Islet precursor cell (in vitro differentiated cells): ENCODE measurements at places on chromosomes 7 and 10.

DNA sequence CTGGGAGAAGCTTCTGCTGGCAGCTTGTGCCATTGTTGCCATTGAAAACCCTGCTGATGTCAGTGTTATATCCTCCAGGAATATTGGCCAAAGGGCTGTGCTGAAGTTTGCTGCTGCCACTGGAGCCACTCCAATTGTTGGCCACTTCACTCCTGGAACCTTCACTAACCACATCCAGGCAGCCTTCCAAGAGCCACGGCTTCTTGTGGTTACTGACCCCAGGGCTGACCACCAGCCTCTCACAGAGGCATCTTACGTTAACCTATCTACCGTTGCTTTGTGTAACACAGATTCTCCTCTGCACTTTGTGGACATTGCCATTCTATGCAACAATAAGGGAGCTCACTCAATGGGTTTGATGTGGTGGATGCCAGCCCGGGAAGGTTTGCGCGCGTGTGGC is 220.7 kb downstream of the ADK start:
- DNase-seq = no peak

DNA sequence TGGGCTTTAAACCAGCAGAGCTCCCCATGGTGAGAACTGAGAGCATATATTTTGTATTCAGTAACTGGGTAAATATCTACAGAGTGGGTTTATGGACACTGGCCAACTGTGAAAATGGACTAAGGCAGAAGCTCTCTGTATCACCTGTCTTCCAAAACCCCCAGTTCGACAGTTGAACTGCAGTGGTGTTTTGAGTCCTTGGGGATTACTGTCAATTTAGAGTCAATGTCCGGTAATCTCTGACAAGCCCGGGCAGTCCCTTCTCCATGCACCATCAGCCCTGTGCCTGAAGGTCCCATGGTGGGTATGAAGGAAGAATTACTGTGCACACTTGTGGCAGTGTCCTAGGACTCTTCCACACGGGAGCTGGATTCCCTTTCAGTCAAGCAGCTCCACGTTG is 235.0 kb downstream of the CCSER2 start:
- no peak for DNase-seq

DNA sequence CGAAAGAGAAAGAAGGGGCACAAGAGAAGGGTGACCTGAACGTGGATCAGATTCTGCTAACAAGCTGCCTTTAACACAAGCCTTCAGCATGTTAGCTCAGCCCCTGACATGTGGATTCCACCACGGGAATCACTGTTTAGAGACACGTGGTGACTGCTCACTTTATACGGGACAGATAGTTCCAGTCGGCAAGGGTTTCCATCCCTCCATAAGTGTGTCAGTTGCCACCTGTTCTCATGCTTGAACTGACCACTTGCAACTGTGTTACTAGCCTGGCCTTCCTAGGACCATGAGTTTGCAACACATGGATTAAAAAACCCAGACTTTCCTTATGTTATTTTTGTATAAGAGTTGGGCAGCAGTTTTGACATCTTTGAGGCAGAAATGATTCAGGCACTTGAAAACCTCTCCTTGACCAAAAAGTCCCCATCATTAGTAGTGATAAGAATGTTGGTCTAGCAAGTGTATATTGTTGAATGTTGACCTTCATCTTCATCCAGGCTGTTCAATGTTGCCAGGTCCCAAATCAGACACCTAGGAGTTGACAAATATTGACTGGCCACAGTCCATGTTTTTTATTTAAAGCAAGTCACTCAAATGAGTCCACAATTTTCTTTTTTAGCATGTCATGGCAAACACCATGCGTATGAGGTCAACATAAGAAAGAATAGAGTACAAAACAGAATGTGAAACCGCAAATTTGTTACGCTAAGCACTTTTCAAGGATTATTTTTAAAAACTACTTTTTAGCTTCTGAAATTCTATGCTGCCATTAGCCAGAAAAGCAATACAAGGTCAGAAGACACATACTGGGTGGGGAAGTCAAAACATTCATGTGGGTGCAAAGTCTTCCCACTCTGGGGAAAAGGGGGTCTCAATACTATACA is 101.6 kb downstream of the ABLIM1 start:
- DNase-seq = no peak

DNA sequence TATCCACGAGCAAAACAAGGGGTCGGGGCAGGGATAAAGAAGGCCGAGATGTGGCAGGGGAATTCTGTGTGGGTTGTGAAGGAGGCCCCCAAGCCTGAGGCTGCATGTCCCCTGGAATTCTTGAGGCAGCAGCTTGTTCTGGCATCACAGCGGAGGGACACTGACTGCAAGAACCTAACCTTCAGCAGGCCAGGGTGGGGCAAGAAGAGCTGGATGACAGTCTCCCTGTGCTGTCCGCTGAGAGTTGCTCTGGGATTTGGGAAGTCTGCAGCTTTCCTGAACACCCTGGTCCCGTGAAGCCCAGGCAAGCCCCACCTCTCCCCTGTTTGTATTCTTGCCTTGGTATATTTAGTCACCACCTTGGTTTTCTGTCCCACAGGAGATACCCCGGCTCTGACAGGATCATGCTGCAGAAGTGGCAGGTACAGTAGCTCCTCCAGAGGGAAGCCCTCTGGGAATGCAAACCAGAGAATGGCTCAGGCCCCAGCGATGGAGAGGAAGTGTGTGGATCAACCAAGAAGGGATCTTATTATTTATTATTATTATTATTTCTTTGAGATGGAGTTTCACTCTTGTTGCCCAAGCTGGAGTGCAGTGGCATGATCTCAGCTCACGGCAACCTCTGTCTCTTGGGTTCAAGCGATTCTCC is 1.9 kb upstream of the LRRC18 start:
- DNase-seq = peak; percentile 31

- no peak for DNase-seq
These were observed 59.1 kb upstream of the COL1A2 start for GRCh38 chr7:94335586-94335985.

DNA sequence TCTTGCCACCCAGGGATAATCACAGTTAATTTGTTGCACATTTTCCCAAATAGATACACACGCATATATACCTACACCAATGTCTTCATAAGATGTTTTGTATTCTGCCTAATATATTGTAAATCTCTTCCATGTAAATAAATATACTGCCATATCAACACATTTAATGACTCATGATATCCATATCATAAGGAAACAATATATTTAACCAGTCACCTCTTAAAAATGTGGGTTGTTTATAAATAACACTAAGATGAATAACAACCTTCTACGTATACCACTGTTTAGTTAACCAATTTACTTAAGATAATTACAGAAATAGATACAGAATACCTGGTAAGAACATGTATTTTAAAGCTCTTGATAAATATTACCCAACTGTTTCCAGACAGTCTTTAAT is 38.2 kb downstream of the ELAPOR2 start:
- DNase-seq = no peak

DNA sequence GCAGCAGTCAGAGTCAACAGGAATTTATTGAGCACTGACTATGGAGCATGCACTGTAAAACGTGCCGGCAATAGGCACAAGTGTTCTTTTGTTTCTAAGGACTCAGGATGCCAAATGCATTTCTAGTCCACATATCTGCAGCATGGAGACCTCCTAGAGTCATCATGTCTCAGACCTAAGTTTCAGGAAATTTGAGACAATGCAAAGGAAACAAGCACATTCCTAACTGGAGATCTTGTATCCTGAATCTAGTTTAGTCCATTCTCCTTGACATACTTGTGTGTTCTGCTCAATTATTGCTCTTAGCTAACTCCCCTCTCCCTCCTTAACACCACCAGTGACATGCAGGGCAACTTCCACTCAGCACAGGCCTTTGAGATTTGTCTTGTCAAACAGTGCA is 173.2 kb downstream of the ZNF438 start:
- DNase-seq = no peak

GRCh38 chr10:50224330-50224952 is 26.9 kb downstream of the ASAH2 start:
- peak; percentile 63 for DNase-seq

GRCh38 chr7:87225696-87226095 is 6.2 kb upstream of the TMEM243 start:
- no peak for DNase-seq

DNA sequence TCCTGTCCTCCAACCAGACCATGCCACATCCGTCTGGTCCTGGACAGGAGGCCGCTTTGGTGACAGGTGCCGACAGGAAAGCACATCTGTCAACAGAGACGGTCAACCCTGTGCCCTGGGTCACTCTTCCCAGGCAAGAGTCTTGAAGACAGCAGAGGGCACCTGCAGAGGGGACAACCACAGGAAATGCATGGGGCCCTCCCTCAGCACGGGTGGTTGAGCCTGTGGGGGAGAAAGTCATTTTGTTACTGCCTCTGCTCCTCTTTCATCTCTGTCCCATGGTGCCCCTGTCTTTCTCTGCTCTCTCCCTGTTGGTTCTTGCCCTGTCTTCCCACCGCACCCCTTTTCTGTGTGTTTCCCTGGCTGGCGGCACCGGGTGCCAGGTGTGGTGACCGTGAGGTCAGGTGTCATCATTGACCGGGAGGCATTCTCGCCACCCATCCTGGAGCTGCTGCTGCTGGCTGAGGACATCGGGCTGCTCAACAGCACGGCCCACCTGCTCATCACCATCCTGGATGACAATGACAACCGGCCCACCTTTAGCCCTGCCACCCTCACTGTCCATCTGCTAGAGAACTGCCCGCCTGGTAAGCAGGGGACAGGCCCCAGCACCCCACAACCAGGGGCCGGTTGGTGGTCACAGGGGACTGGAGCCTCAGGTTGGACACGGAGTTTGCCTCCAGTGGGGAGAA is 17.6 kb upstream of the VSIR start:
- DNase-seq = no peak

GRCh38 chr7:66631471-66631870 is 2.8 kb downstream of the KCTD7 start:
- no peak for DNase-seq

- no peak for DNase-seq
These were observed 32.7 kb downstream of the SIRT1 start for GRCh38 chr10:67917169-67917568.

GRCh38 chr7:31092606-31093005 is 40.5 kb downstream of the ADCYAP1R1 start:
- DNase-seq = no peak

DNA sequence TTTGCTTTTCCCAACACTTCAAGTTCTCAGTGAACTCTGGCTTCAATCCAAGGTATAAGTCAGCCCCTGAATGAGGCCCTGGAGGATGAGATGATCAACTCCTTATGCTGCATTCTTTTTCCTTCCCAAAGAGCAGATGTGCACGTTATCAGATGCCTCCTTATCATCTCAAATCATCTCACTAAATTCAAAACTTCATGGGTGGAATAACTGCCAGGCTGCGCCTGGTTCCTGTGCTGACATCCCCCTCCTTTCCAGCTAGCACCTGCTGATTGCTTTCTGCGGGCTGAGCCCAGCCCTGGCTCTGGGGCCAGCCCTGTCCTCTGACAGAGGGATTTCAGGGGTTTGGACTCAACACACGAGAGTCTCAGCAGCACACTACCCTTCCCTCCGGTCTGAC is 44.9 kb downstream of the TLL2 start:
- DNase-seq = peak; percentile 35

- DNase-seq = peak; percentile 96
These were observed 4.4 kb downstream of the SLC12A9 start for GRCh38 chr7:100856871-100857282.

DNA sequence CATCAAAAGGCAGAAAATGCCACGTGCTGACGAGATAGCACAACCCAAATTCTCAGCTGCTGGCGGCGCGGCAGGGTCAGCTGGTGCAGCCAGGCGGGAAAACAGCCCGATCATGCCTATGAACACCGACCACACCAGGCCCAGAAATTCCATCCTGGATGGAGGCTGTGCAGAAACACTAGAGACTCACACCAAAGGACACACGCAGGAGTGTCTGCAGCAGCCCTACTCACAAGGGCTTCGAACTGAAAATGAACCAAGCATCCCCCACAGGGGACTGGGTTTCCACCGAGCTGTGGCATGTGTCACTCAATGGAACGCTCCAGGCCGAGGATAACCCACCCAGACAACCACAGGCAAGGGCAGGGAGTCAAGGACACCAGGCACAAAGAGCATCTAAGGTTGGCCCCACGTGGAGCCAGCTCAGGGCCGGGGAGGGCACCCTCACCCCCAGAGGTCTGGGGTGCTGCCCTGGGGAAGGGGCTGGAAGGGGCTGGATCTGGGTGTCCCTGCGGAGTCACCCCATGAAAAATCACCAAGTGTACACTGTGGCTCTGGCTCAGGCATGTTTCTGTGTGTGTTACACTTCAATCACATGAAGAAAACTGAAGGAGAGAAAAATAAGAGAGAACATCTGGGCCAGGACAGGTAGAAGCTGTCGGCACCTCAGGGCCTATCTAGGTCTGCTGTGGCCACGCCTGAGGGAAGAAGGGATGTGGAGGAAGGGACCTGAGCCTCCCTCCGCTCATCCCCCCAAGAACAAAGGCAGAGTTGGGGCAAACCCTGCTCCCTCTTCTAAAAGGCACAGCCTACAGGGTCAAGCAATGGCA is 33.0 kb downstream of the RASGEF1A start:
- DNase-seq = peak; percentile 50

GRCh38 chr7:21828841-21829240 is 116.9 kb downstream of the CDCA7L start:
- no peak for DNase-seq

- no peak for DNase-seq
These were observed 269.6 kb downstream of the ELFN1 start for GRCh38 chr7:1939434-1940401.
